ENCODE measurements at places on chromosomes 2 and 18. TPM values are rescaled to one million over a fixed set of nuclear protein-coding genes. Genes with fewer than 3 reads are reported as not detected.
A peak's percentile ranks its signal among the peaks of the same experiment; 100 is the strongest.

ATOH8 gene
- total RNA-seq, result 129 TPM

CABLES1 gene
- total RNA-seq, result 7.1 TPM

DNA sequence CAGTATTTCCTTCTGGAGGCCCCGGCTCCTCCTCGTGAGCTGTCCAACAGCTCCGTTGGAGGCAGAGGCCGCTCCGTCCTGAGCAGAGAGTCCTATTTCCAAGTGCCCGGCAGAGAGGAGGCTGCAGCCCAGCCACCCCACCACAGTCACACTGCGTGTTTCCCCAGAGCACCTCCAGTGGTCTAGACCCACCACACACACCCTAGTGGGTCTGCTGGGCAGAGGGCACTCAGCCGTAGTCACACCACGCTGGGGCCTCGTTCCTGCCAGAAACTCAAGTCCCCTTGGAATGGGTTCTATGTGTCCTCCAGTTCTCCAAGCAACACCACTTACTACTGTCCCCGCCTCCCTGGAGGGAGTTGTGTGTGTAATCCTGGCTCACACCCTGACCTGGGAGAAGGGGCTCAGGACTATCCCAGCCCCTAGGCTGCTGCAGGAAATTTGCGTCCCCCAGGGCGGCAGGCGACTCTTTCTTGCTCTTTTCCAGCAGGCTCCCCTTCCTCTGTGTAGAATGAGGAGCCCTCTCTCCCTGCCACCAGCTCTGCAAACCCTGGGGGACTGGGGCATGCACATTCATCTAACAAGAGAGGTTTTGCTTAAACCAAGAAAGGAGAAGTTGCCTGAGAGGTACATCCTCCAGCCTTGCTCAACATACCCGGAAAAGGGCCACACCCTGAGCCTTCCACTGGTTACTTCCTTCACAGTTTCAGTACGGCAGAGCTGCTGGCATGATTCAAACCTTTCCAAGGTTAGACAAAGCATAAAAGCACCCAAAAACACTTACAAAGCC is 114.1 kb downstream of the NDUFA10 start:
- no peak for DNase-seq

DNA sequence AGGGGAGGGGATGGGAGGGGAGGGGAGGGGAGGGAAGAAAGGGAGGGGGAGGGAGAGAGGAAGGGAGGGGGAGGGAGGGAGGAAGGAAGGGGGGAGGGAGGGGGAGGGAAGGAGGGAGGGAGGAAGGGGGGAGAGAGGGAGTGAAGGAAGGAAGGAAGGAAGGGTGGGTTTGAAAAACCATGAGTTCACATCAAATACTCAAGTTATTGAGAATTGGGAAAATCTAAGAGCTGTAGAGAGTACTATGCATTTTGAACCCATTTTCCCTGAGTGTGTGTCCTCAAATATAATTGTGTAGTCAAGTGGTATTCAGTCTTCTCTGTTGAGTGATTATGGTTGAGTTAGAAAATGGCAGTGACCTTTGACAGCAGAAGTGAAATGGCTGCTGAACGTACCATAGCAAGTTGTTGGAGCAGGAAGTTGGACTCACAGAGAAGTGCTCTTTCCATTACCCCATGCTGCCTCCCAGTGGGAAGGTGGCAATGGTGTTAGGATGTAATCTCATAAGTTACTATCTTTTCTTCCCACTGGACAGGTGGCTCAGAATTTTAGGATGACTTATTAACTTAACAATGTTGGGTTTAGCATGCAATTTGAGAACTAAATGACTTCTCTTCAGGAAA is 214.6 kb downstream of the SETBP1 start:
- peak; percentile 67 for DNase-seq

LOXHD1 gene
- not detected for total RNA-seq

PDE11A gene
- total RNA-seq, result not detected

Data from LHCN-M2 (cell line).